Immature natural killer cell (primary cell): ENCODE measurements at places on chromosomes 4 and X. TPM values are rescaled to one million over a fixed set of nuclear protein-coding genes. Genes with fewer than 3 reads are reported as not detected.

The TEX13D gene
- polyA plus RNA-seq = not detected

The CXCL11 gene
- not detected for polyA plus RNA-seq

The GABRG1 gene
- polyA plus RNA-seq = not detected

The SLC34A2 gene
- polyA plus RNA-seq = not detected

The MAGEA12 gene
- polyA plus RNA-seq = not detected

The VCX2 gene
- not detected for polyA plus RNA-seq

The WWC2 gene
- 0.13 TPM for polyA plus RNA-seq

The POF1B gene
- not detected for polyA plus RNA-seq

The SLC9A7 gene
- 2.0 TPM for polyA plus RNA-seq

The GALNTL6 gene
- polyA plus RNA-seq = not detected

The MAGEA8 gene
- not detected for polyA plus RNA-seq

The AMBN gene
- polyA plus RNA-seq = not detected

- DNase-seq = peak; percentile 48
Observed at GRCh38 chr4:90127223-90127705, at the start of gene CCSER1. CCSER1 (plus strand) TSS chr4:90127394.

DNA sequence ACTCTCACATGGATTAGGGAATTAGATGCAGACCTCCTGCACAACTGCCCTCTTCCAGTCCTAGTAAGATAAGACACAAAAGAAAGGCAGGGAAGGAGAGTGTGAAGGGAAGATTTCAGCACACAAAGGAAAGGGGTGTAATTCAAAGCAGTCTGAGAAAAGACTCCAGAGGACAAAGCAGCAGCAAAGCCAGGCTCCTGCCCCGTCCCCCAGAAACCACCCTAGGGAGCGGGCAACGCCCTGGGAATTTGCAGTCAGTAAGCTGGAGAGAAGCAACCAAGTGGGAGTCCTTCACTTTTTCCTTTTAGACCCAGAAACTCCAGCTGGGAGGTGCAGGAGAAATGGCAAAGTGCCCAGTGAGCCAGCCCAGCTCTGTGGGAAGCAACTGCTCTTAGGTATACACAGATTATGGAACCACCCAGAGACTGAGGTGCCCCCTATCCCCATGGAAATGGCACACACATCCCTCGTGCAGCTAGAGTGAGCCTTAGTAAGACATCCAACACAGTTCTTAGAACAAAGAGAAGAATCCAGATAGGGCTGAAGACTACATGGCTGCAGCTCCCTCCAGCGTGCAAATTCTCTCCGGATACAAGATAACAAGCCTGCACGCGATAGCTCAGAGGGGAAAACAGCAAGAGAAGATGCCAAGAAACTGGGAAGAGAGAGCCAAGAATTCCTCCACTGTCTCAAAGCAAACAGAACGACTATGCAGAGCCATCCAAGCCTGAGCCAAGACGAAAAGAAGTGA is 26.5 kb upstream of the IRAK1 start:
- no peak for DNase-seq

- DNase-seq = no peak
Observed at GRCh38 chr4:38917481-38918025, 49.9 kb downstream of the FAM114A1 start.

- no peak for DNase-seq
Observed at GRCh38 chr4:7338059-7338452, 96.7 kb downstream of the PSAPL1 start.

- no peak for DNase-seq
Observed at GRCh38 chr4:33512397-33512796, 2731.9 kb downstream of the ARAP2 start.

GRCh38 chrX:68186552-68187262 is 246.6 kb downstream of the OPHN1 start:
- no peak for DNase-seq

DNA sequence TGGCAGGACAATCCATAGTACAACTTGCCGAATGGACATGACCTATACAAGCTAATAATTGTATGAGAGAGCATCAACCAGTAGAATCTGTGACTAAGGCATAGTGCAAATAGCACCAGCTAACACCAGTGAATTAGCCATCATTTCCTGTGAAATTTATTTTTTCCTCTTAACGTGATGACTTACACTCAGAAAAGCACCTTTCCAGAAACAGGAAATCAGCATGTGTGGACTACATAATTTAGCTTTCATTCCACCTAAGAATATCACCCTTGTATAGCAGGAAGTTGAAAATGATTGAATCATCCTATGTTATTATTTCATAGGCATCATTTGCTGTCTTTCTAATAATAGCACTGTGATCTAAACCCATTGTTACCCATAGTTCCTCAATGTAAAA is 1393.4 kb upstream of the PCDH7 start:
- DNase-seq = no peak

GRCh38 chr4:70518716-70519115 is 347 bp downstream of the AMTN start:
- no peak for DNase-seq

GRCh38 chrX:129653181-129653970 is 1.4 kb downstream of the APLN start:
- DNase-seq = no peak

DNA sequence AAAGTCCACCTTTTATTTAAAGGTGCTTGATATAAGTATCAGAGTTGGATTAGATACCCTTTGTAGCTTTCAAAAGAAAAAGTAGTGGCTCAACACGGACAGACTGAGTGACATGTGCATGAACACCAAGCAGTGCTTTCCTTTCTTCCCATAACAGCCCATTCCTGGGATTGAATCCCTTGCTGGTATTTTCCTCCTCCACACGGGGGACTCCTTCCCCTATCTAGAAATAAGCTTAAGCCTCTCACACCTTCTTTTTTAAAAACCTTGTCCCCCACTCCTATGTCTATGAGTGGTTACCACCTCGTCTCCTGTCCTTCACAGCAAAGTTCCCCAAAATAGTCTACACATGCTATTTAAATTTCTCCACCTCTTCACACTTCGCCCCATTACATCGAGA is 5.1 kb downstream of the AP1S2 start:
- no peak for DNase-seq

DNA sequence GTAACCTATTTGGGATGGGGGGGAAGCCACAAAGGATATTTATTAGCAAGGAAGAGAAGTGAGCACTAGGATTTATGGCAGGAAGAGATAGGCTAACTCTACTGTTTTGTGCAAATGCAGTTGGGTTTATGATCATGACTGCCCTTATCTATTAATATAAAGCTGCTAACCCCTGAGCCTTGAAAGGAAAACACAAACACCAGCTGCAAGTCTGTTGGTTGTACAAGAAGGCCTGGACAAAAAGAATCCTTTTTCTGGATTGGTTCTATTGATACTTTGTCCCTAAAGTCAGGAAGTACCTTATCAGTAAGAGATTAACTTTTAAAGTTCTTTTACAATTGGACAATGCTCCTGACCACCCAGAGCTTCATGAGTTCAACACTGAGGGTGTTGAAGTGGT is 188.8 kb downstream of the LRBA start:
- no peak for DNase-seq

- DNase-seq = no peak
Observed at GRCh38 chr4:156481845-156482244, 489.8 kb downstream of the PDGFC start.

- peak; percentile 19 for DNase-seq
Observed at GRCh38 chr4:106329041-106329618, 12.8 kb downstream of the AIMP1 start.

GRCh38 chr4:53377319-53378170 is at the start of gene FIP1L1:
FIP1L1 (plus strand) TSS chr4:53377641; CDS start chr4:53377839, 198 bp downstream.
- peak; percentile 95 for DNase-seq

GRCh38 chrX:26295425-26295824 is 79.5 kb downstream of the MAGEB5 start:
- DNase-seq = no peak

GRCh38 chr4:171031338-171031737 is 781.9 kb upstream of the GALNTL6 start:
- no peak for DNase-seq

DNA sequence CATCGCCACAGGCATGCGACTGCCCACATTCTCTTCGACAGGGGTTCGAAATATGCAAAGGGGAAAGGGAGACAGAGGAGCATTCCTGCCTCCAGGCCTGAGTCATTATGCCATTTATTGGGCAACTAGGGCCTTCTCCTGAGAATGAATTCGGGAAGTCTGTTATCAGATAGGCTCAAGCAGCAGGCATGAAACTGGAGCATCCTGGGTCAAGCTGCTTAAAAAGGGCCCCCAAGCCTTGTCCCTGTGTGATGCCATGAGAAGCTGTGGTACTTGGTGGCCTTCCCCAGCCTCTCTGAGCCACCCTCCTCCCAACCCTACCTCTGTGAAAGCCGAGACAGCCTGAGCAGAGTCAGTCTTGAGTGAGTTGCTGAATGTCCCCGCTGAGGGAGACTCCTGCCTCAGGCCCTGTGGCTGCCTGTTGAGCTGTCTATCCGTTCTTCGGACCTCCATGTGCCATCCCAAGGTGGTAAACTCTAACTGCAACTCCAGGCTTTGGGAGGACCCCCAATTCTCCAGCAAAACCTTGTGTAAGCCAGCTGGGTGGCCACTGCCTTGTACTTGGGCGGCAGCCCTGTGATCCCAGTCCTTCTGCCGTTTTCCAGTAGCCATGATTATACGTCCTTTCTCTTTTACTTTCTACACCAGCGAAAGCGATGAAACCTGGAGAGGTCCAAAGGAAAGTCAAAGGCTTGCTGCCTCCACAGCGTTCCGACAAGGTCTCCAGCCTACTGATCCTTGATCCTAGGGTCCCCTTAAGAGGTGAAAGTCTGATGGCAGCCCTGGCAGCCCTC is 37.7 kb downstream of the NBDY start:
- no peak for DNase-seq

DNA sequence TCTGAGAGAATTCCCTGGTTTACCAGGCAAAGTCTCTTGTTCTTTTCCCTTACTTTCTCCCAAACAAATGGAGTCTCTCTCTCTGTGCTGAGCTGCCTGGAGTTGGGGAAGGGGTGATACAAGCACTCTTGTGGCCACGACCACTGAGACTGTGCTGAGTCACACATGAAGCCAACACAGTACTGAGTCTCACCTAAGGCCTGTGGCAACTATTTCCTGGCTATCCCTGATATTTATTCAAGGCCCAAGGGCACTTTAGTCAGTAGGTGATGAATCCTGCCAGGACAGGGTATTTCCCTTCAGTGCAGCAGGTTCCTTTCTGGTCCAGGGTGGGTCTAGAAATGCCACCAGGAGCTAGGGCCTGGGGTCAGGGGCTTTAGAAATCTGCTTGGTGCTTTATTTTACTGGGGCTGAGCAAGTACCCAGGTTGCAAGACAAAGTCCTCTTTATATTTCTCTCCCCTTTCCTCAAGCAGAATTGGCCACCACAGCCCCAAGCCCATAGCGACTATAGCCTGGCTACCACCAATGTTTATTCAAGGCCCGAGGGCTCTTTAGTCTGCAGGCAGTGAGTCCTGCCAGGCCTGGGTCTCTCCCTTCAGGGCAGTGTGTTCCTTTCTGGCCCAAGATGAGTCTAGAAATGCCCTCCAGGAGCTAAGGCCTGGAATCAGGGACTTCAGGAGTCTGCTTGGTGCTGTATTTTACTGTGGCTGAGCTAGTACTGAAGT is 10.5 kb downstream of the ARL13A start:
- DNase-seq = no peak

GRCh38 chrX:29992083-29992482 is 223.3 kb upstream of the MAGEB2 start:
- no peak for DNase-seq

GRCh38 chrX:132750331-132751062 is 207.9 kb downstream of the HS6ST2 start:
- DNase-seq = no peak
